Non-pigmented ciliary epithelial cell (primary cell): ENCODE measurements at places on chromosomes 6 and 20.
A peak's percentile ranks its signal among the peaks of the same experiment; 100 is the strongest.

DNA sequence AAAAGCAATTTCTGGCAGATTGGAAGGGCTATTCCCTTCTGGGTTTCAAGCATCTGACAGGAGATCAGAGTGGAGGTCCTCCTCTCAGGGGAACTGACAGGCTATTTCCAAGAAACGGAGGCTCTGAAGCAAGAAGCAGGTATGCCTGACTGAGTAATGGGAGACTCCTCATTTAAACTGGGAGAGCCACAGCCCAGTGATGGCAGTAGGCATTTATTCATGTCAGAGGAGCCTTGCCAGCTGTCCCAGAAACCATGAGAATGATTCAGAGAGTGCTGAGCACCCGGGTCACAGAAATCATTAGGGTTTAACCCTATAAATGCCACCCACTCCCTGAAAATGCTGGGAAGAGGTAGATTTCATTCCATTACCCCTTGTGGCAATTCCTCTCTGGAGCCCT is 247.5 kb upstream of the RNF217 start:
- DNase-seq: no peak

GRCh38 chr6:128259029-128259724 is 261.2 kb downstream of the PTPRK start:
- DNase-seq: no peak

GRCh38 chr20:41380551-41381193 is 14.1 kb upstream of the EMILIN3 start:
- no peak for DNase-seq

DNA sequence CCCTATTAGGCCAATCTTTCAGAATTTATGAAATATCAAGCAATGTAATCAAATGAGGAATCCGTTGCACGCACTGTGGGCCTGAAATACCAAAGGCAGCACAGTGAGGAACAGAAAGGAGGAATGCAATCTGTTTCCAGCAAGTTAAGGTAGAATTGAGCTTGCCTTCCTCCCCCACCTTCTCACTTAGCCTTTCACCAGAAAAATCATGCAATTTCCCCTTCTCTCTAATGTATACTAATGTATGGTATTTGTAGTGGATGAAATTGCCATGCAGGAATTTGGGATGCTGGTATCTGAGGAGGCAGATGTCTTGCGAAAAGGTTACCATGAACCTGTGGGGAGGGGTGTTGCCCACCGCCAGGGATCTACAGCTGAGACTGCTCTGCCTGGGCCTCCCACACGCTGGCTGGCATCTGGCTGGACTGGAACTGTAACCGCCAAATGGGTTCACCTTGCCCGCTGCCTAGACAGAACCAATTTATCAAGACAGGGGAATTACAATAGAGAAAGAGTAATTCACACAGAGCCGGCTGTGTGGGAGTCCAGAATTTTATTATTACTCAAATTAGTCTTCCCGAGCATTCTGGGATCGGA is 222.4 kb upstream of the MYLIP start:
- no peak for DNase-seq

DNA sequence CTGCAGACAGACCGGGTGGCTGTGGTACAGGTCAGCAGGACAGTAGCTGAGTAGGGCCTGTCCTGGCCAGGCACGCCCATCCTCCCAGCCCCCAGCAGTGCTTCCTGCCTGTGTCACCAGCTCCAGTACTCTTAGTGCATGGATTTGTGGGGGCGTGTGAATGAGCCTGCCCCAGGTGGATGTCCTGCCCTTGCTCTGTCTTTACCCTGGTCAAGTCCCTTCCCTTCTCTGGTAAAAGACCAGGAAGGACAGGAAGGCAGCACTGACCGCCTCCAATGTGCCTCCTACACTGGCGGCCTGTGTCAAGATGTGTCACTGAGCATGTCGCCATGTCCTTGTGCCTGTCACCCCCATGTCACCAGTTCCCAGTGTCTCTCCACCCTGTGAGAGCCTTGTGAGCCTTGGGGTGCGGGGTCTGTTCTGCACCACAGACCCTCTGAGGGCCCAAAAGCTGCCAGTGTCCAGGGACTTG is 11.9 kb downstream of the TEAD3 start:
- no peak for DNase-seq

DNA sequence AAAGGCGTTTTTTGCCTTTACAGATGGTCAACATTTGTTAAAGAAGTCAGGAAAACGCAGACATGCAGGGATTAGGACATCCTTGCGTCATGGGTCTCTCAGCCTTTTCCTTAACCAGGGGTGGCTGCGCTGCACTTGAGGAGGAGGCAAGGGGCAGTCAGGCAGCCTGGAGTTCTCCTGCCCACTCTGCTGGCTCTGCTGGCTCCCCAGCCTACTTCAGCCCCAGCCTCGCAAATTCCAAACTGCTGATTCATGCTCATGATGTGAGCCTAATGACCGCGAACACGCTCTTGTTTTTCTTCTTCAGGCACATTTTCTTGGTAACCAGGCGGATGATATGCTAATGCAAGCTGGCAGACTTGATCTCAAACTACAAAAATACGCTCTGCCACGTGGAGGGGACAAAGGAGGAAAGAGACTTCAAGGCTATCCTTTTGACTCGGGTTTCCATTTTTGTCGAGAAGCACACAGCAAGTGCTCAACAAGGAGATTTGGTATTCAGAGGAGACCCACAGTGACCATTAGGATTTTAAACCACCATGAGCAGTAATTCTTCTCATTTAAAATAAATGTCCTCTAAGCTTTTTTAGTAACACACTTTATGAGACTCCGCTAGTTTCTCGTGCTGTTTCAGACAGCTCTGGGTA is 290.3 kb upstream of the STXBP5 start:
- DNase-seq: peak; percentile 98

- no peak for DNase-seq
Measured at GRCh38 chr20:62134735-62135231, 8.4 kb downstream of the PSMA7 start.

DNA sequence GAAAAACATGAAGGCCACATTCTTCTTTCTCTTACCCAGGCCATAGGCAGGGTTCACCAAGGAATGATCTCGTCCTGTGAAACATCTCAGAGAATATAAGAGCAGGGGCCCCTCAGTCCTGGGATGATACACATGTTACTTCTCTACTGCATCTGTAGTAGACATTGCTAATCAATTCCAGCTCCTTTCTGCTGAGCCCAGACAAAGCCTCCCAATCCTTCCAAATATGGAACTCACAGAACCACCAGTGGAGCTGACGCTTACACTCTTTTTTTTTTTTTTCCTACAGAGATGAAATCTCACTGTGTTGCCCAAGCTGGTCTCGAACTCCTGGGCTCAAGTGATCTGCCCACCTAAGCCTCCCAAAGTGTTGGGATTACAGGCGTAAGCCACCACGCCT is 9.1 kb downstream of the SNTA1 start:
- DNase-seq: no peak

- no peak for DNase-seq
Measured at GRCh38 chr6:10421158-10421920, 6.5 kb upstream of the TFAP2A start.

- DNase-seq: no peak
Measured at GRCh38 chr6:84615113-84615850, 149.1 kb downstream of the TBX18 start.

DNA sequence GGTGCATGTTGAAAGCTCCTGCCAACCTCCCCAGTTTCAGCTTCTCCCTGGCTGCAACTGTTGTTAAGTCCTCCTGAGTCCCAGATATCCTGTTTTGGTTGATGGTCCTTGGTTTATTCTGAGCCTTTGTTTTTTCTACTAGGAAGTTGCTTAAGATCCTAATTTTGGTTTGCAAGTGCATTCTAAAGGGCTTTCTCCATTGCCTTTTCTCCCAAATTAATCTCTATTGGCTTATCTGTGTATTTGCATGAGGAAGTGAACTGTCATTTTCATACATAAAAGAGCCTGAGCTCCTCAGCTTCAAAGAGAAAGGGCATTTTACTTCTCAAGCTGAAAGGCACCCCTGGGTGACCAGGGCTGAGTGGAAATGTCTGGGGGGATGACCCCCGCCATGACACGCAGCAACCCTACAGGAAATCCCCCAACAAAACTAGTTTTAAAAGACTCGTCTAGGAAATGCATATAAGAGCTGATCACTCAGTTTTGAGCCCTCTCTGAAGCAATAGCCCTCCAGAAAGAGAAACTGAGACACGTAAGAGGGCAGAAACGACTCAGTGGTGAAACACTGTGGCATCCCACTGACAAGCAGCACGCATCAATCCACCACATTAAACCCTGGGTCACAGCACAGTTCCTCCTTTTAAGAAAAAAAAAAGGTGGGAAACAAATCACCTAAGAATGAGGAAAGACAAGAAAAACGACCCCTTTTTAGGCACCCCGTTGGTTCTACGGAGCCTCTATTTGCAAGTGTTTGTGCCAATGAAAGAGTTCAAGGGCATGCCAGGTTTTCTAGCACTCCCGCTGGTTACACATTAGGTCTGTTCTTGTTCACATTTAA is 140.9 kb downstream of the THBS2 start:
- no peak for DNase-seq

GRCh38 chr6:152160346-152160745 is 352.9 kb downstream of the ESR1 start:
- no peak for DNase-seq

DNA sequence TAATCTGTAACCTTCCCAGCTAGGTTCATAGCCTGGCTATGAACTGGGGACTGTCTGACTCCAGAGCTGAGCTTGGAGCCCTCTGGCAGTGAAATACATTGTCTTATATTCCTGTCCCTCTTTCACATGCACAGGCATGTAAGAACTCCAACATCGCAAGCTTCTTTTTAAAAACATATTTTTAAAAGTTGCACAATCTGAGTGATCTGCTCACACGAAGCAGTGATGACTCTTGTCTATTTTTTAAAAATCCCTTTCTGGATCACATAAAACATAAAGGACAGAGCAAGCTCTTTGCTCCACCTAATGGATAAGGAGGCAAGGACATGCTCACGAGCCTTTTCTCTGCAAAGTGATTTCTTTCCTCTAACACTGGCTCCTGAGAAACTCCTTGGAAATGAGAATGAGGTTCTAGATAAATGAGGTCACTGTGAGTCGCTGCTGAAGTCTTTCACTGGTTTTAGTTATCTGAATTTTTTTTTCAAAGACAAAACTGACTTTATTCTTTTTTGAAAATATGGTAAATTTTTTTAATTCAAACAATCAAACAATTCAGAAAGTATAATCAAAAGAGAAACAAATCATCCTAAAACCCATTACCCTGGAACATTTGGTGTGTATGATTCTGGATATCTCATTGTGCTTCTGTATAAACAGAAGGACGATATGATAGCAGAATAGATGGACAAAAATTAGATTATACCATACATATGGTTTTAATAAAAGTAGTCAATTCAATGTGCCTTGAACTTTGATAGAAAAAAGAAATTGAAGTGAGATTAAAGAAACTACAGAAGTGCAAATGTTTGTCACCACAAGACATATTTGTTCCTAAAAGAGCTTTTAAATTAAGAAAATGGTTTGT is 30.8 kb downstream of the IL20RA start:
- DNase-seq: no peak

- no peak for DNase-seq
Measured at GRCh38 chr6:103193413-103193812, 1666.3 kb downstream of the HACE1 start.

GRCh38 chr6:157586476-157587126 is 205.6 kb downstream of the ZDHHC14 start:
- DNase-seq: no peak

- DNase-seq: peak; percentile 19
Measured at GRCh38 chr6:39309942-39310531, 4.2 kb downstream of the KCNK17 start.

DNA sequence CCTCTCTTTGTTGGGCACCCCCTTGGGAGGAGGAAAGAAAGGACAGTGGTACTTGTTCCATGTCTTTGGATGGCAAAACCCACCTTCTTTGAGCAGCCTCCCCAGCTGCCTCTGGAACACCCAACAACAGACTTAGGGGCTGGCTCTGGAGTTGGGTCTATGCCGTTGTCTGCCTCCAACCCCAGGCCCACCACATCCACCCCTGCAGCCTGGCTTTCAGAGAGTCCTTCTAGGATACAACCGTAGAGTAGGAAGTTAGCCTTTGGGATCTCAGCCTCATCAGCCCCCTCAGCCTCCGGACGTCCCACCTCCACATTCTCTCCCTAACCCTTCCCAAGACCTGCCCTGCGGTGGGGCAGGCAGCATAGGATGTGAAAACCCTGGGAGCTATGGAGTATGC is 36.4 kb downstream of the FOXP4 start:
- no peak for DNase-seq

DNA sequence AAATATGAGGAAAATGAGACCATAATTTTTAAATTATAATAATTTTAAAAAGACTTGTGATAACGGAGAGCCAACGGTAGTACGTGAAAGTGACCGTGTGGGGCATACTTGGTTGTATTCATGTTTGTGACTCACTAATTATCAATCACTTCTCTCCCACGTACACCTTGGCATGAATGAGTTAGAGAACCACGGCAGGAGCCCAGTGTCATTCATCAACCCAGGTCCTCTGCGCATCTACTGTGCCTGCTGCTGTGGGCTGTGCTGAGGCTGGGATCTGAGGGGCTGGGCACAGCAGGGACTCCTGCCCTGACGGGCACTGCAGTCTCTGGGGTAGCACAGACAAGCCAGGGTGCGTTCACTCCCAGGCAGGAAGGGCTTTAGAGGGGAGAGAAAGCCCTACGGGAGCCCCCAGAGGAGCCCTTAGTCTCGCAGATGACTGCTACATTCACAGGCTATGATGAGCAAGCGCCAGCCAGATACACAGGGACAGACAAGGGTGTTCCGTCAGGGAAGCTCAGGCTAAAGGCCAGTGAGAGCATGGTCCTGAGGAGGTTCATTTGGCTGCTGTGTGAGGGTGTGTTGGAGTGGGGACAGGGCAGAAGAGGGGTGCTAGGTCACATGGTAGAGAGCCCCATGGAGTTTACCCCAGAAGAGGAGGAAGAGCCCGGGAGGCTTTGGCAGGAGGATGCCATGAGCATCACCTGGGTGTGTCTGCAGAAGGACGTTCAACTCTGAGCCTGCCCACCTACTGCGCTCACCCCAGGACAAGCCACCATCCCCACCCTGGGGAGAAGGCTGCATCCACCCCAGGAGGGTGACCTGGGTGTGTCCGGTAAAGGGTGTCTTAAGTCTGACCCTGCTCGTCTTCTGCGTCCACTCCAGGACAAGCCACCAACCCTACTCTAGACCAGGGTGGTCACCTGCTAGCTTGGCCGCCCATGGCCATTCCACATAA is 8.2 kb upstream of the RPS6KA2 start:
- no peak for DNase-seq

GRCh38 chr20:5797843-5798462 is 47.8 kb downstream of the SHLD1 start:
- DNase-seq: no peak

DNA sequence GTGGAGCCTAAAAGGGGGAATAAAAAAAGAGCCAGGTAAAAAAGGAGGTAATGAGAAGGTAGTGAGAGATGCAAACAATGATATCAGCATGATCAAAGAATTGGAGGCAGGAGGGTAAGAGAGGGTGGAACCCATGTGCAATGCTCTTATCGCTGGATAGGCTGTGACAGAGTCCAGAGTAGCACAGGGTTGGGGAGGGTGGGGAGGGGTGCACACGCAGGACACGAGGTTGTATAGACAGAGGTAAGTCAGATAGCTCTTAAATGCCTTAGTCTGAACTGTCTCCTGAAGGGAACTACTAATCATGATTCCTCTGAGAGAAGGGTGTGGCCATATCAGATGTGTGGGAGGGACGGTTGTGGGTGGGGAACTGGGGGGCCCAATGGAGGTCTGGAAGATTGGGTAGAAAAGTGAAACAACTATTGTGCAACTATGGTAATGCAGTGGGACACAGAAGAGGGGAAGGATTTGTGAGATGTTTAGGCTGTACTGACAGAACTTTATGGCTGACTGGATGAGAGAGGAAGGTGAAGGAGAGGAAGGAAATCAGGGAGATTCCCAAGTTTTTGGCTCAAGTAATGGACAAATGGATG is 354.8 kb downstream of the BTBD9 start:
- no peak for DNase-seq

- no peak for DNase-seq
Measured at GRCh38 chr6:127516662-127517273, 2.4 kb downstream of the MTCL3 start.

- no peak for DNase-seq
Measured at GRCh38 chr6:13101409-13101808, 226.9 kb downstream of the TBC1D7 start.
